Uterine smooth muscle cell (primary cell): ENCODE measurements at places on chromosomes 3 and 15. TPM values are rescaled to one million over a fixed set of nuclear protein-coding genes. Genes with fewer than 3 reads are reported as not detected.

Gene ZNF502
- total RNA-seq, result 4.7 and 5.8 TPM in 2 replicates

Gene FEZF2
- total RNA-seq, result not detected in 2 replicates

Gene TRA2B
- 206 and 353 TPM in 2 replicates for total RNA-seq

Gene KBTBD13
- total RNA-seq, result not detected in 2 replicates

Gene ZNF80
- total RNA-seq, result not detected in 2 replicates

Gene GRM7
- under 0.01 and 0.22 TPM in 2 replicates for total RNA-seq

Gene GOLGA6L4
- total RNA-seq, result 1.2 TPM in 2 replicates

Gene ATP6V1A
- 119 and 133 TPM in 2 replicates for total RNA-seq

Gene MYLK
- 423 and 611 TPM in 2 replicates for total RNA-seq

Gene PEX5L
- total RNA-seq, result 3.7 and 9.3 TPM in 2 replicates

Gene LNP1
- total RNA-seq, result 3.0 and 5.8 TPM in 2 replicates

Gene RPL32
- total RNA-seq, result 448 and 623 TPM in 2 replicates

Gene STAC
- 7.7 and 10.2 TPM in 2 replicates for total RNA-seq
